ENCODE measurements at places on chromosomes 4 and X.

DNA sequence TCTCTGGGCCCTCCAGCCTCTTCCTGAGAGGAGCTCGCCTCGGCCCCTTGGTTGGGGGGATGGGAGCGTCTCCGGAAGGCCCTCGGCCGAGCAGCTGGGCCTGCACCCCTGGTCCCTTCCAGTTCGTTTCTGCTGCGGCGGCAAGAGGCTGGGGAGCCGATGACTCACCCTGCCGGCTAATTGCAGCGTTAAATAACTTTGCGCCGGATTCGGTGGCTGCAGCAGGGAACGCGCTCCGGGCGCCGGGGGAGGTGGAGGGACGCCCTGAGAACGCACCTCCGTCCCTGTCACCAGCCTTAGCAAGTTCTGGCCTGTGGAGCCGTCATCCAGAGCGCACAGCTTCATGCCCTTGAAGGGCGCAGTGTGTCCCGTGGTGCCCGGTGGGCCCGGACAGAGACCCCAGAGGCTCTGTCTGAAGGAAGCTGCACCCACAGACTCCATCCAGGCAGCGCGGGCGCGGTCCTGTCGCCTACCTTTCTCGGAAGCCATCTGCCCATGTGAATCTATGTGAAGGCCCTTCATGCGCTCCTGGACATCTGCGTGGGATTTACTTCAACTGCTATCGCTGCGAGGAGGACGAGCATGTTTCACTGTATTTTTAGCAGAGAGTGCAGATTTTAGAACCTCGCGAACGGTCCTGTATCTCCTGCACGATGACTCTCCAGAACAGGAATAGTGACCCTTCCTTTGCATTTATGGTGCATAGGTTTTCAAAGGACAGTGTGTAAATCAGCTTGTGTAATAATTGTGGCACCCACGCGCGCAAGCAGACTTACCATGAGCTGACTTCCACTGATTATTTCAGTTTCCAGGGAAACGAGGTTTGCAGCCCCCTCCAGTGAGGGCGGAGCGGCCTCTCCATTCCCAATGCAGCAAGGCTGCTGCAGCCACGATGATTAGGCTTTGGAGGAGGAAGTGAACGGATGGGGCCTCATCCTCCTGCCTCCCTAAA, 1.7 kb upstream of the TMEM271 start:
- DNase-seq, result peak; percentile 60

DNA sequence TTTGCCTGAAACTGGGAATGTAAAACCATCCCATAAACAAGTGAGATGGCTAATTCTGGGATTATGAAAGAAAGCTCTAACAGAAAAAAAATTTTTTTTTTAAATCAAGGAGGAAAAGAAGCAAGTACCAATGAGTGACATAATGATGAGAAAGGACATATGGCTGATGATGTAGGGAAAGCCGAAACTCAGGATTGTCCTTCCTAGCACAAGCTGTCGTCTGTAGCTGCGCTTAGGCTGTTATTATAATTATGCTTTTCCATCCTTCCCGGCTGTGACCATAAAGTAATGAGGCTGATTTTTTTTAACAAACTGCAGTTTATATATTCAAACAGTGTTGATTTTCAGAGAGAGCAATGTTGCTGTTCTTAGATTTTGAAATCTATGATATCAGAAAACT, 209.8 kb upstream of the NOCT start:
- DNase-seq, result peak; percentile 41

GRCh38 chr4:167021545-167022155, 212.6 kb downstream of the SPOCK3 start:
- DNase-seq, result peak; percentile 51

DNA sequence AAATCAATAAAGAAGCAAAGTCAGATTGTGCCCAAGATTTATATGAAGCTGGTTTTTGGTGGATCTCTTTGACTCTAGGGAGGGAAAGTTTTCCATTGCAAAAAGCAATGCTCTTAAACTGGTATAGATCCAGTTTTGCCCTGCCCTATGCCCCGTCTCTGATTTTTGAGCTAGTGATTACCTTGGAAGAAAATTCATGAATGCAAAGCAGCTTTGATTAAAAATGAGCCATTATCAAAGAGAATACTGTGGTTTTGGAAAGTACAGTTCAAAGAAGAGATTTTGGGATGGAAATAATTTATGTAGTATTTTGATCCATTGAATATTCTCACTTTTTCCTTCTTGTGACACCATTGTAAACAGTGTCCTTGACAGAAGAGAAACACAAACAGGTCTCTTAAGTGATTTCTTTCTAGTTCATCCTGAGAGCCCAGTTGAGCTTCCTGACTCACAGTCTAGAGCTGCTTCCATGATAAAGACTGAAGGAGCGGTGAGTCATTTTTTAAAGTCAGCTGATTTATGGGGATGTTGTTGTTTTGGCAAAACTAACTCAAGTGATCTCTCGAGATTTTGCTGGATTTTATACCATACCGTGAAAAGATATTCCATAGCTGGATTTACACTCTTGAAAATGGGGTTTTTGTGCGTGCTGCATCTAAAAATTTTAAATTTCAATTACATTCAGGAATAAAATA, 76.7 kb downstream of the AFF1 start:
- DNase-seq, result no peak

DNA sequence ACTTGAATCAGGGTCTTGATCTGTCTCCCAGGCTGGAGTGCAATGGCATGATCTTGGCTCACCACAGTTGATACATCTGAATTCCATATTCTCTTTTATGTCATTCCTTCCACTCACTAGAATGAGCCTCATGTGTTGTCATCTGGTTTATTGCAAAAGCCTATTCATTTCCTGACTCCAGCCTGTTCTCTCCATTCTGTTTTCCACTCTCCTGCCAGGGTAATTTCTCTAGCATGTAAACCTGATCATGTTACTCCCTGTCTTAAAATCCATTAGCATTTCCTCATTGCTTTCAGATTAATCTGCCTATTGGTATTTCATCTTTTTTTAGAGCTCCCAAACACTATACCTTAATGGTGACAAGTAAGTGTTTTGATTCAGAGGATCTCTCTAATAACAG, 4.3 kb upstream of the DDX60L start:
- no peak for DNase-seq

DNA sequence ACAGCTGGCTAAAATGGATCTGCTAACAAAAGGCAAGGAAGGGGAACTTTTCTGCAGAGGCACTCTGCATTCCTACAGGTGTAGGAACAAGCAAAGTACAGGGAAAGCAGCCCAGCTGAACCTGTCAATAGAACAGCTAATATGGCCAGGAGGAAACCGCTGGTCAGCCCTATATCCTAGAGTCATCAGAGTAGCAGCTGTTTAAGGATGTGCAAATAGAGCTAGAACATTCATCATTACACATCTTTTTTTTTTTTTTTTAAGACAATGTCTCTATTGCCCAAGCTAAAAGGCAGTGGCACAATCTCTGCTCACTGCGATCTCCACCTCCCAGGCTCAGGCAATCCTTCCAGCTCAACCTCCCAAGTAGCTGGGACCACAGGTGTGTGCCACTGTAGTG, 163.0 kb downstream of the BTC start:
- DNase-seq, result no peak

DNA sequence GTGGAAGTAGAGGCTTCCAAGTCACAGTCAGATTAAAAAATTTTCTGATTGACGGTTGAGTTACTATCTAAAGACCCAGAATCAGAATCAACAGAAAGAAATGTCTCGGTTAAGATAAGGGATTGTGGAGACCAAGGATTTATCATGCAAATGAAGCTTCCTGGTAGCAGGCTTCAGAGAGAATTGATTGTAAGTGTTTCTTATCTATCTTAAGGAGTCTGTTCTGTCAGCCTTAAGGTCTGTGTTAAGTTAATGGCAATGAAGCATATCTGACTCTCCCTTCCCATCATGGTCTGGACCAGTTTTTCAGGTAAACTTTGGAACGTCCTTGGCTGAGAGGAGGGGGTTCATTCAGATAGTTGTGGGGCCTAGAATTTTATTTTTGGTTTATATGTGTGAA, 780.2 kb downstream of the FAM133A start:
- DNase-seq, result no peak

- DNase-seq, result no peak
These were observed 46.7 kb downstream of the TMEM154 start for GRCh38 chr4:152633118-152633517.

- no peak for DNase-seq
These were observed 282.2 kb downstream of the STIM2 start for GRCh38 chr4:27142841-27143240.

GRCh38 chr4:40685300-40685699, 55.6 kb upstream of the RBM47 start:
- DNase-seq, result no peak

- DNase-seq, result no peak
These were observed 59.2 kb downstream of the CPZ start for GRCh38 chr4:8651661-8652180.

GRCh38 chrX:27622883-27623282, 32.7 kb downstream of the DCAF8L2 start:
- no peak for DNase-seq

DNA sequence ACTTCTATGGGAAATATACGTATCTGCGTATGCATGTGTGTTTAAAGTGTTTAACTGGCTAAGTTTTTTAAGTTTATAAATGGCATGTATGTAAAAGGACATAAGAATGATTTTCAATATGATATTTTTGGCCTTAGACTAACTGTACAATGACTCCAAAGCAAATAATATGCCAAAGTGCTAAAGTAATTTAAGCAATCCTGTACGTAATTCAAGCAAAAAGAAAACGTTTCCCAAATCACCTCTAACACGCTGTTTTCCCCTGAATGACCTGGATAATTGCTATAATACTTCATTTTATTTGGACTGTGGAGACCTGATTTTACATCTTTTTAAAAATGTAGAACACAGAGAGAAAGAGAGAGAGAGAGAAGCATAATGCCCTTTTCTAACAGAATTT, 183.0 kb upstream of the HAND2 start:
- no peak for DNase-seq

GRCh38 chr4:84407554-84408407, 91.3 kb downstream of the NKX6-1 start:
- DNase-seq, result no peak

DNA sequence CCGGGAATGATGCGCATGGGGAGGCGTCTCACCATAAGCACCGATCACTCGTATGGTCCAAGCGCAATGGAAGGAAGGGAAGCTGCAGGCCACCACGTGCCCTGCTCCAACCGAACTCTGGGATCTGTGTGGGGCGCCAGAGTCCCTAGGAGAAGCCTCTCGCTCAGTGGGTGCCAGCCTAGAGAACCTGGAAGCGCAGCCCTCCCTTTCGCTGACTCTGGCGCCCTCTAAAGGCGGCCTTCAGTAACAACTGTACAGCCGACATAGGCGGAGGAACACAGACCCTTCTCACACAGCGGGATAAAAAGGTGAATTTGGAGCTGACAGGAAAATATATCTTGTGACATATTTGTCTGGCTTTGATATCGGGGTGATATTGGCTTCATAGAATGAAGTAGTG, 76.0 kb downstream of the INTS6L start:
- DNase-seq, result peak; percentile 66

DNA sequence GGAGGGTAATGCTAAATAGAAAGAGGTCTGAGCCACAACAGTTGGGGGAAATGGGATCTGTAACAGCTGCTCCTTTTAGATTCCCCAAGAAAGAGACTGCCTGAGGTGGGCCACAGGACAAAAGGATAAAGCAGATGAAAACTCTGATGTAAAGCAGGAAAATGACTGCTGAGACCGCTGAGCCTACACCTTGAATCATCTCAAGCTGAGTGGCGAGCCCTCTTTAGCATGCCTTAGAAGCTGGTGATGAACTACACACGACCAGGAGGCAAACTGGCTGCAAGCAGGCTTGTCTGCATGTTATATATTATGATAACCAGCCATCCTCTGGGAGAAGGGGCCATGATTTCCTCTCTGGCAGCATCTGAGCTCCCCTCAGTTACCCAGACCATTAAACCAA, 88.4 kb downstream of the TTC29 start:
- no peak for DNase-seq

- no peak for DNase-seq
These were observed 10.8 kb upstream of the CITED1 start for GRCh38 chrX:72316408-72317110.

- DNase-seq, result peak; percentile 52
These were observed 13.9 kb downstream of the TMEM165 start for GRCh38 chr4:55409468-55410171.

DNA sequence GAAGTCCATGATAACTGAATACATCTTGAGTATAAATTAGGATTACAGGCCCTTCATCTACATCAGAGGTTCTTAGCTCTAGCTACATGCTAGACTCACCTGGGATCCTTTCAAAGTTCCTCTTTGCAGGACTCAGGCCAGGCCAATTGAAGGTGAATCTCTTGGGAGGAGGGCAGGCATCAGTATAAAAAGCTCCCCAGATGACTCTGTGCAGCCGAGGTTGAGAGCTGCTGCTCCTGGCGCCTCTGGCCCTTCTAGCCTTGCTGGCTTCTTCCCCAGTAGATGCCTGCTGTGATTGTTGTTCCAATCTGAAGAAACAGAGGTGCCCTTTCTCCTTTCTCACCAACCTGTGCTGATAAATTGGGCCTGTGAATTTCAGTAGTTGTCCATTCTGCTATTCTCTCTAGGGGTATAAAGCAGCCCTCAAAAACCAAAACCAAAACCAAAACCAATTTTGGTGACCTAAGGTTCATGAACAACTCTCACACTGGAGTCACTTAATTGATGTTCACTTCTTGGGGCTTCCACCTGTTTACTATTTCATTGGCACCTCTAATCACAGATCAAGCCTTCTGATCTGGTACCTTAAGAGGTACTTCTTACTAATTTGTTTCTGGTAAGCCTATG, 78.7 kb downstream of the SUPT20HL2 start:
- no peak for DNase-seq

DNA sequence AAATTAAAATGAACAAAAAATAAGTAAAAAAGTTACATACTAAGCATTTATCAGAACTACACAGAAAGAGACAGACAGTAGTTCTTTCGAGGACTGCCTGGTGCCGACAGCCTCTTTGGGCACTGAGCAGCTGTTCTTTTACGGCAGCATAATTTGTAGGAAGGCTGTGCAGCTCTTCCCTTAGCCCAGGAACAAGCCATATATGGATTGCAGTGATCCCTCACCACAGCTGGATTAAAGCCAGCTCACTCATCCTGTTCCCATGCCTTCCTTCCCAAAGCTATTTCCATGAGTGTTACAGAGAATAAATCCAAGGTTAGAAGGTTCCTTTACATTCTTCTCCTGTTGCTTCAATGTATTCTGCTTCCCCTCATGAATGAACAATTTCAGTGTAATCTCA, 71.7 kb downstream of the DDX60L start:
- DNase-seq, result peak; percentile 52

DNA sequence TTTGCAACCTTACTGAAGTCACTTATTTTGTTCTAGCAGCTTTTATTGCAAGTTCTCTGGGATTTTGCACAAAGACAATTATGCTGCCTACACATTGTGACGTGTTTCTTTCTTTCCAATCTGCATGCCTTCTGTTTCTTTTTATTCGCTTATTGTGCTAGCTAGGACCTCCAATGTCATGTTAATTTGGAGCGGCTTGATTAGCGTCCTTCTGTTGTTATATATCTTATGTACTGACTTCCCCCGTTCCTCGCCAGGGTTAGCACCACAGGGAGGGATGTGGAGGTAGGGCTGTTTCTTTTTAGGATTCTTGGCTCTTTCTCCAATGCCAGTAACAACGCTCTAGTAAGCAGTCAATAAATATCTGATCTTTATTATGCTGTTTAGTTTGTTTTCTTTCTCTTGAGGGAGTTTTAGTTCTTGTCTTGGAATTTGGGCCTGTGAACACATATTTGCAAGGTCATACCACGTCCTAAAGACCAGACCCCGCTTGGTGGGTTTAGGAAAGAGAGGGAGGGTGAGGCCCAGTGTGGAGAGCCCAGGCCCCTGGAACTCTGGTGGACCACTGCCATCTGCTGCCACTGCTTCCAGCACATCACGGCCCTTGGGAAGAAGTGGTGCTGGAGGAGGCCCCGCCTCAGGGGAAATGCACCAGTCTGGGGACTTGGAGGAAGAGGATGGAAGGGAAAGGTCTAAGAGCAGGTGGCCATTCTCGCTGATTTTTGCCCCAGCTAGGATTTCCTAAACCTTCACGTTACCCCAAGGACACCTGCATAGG, 129.1 kb downstream of the TRIML1 start:
- DNase-seq, result no peak
